ENCODE measurements at places on chromosomes 6 and 20.

DNA sequence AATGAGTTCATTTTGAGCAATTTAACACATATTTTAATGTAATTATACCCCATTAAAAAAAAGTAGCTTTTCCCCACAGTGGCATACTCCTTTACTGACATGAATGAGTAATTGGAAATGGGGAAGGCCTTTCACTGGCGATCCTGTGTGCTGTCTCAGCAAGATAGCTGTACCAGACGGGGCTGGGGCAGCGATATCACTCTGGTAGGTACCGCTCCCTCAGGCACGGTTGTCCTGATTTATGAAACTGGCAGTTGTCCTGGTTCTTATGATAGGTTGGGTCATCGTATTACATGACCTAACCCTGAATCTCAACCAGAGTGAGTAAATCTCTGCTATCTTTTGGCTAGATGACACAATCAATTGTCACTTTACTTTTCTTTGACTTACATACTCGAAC, 355.0 kb upstream of the MAP3K7 start:
- no peak for DNase-seq

- DNase-seq: peak; percentile 84
Measured at GRCh38 chr20:41136680-41137613, at the start of gene PLCG1. PLCG1 (plus strand) TSS chr20:41137543; CDS start chr20:41137642, 99 bp downstream.

GRCh38 chr6:111258615-111259088, 171.3 kb downstream of the SLC16A10 start:
- no peak for DNase-seq

- peak; percentile 47 for DNase-seq
Measured at GRCh38 chr6:36340618-36341454, 4.1 kb upstream of the BNIP5 start.

GRCh38 chr6:143286251-143286795, 164.2 kb downstream of the ADAT2 start:
- DNase-seq: no peak

DNA sequence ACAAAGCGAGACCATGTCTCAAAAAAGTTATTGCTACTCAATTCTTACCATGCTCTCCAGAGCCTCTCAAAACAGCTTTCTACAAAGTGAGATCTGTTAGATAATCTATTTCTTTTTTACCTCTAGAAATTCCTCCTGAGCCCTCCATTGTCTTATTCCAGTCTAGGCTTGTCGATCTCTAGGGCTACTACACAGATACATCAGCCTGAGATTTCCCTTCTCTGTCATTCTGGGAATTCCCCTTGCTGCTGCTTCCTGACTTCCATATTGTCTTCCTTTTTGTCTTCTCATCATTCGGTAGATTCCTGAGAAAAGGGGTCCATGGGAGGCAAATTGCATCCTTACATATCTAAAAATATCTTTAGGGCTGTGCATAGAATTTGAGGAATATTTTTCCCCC, 75.6 kb upstream of the GNRH2 start:
- no peak for DNase-seq

GRCh38 chr6:155303361-155303870, 10.9 kb downstream of the TFB1M start:
- no peak for DNase-seq

- peak; percentile 61 for DNase-seq
Measured at GRCh38 chr6:117555882-117556498, 46.3 kb downstream of the GOPC start.

DNA sequence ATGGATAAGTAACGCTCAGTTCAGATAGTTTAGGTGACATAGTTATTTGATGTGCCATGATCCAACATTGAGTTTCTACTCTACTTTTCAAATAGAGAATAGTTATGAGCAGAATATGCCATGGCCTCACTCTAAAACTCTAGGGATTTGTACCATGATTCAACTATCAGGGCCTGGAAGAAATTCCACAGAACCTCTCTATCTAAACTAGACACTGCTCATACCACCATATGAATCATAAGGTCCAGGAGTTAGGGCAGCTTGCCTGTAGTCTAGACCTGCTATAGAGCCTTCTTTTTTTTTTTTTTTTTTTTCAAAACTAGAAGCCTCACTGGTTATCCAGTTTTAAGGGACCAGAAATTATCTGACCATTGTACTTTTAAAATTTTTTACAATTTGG, 571.8 kb upstream of the IMPG1 start:
- no peak for DNase-seq

- DNase-seq: no peak
Measured at GRCh38 chr6:95601133-95601532, 23.8 kb downstream of the MANEA start.

DNA sequence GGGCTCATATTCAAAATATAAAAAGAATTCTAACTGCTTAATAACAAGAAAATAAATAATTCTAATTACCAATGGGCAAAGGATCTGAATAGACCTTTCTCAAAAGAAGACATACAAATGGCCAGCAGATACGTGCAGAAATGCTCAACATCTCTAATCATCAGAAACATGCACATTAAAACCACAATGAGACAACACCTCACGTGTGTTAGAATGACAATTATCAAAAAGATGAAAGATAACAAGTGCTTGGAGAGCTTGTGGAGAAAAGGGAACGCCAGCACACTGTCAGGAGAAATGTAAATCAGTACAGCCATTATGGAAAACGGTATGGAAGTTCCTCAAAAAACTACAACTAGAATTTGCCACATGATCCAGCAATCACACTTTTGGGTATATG, 53.6 kb downstream of the MBOAT1 start:
- no peak for DNase-seq

- no peak for DNase-seq
Measured at GRCh38 chr20:37137547-37137946, 41.6 kb upstream of the RPN2 start.

- no peak for DNase-seq
Measured at GRCh38 chr20:47206962-47207641, 149.4 kb downstream of the ZMYND8 start.

DNA sequence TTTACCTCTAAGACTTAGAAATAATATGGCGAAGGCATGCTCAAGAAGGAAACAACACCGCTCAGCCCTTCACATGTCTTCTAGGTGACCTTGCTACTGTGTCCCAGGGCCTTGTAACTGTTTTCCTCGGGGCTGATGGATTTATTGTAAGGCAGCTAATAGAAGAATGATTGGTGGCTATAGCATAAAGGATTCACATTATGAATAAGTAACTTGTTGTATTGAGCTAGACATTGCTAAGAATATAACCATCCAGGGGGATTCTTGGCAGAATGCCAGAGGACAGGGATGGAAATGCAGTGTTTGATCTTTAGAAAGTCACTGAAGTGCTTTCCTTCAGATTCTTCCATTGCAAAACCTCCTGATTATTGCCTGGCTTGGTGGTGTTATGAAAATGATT, 54.9 kb downstream of the PLEKHG1 start:
- no peak for DNase-seq

- DNase-seq: no peak
Measured at GRCh38 chr20:38271608-38272120, 11.1 kb upstream of the KIAA1755 start.

DNA sequence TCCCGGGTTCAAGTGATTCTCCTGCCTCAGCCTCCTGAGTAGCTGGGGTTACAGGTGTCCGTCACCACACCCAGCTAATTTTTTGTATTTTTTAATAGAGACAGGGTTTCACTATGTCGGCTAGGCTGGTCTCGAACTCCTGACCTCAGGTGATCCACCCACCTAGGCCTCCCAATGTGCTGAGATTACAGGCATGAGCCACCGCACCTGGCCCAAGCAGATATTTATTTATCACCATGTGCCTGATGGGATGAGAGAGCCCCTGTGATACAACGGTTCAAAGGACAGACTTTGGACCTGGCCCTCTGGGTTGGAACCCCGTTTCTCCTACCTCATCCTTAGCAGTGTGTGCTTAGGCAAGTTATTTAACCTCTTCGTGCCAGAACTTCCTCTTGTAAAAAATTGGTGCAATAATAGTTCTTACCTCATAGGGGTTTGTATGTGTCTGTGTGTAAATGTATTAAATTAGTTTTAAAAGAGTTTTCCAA, 19.2 kb upstream of the STK38 start:
- DNase-seq: no peak

DNA sequence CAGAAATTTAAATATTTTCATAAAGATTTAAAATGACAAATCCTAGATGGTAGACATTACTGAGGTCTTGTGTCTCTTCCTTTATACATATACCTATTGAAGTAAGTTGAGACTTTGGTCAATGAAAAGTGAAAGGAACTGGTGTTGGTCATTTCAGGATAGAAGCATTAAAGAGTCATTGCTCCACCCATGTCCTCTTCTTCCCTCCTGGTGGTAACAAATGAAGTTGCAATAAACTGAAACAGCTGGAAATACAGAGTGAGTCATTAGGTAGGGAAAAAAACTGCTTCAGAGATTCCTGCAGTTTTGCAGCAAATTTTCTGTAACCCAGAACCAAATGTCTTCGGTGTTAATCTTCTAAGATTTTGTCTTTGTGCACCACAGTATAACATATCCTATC, 448.0 kb downstream of the EYS start:
- no peak for DNase-seq

- no peak for DNase-seq
Measured at GRCh38 chr6:33850296-33850695, 46.5 kb upstream of the MLN start.

DNA sequence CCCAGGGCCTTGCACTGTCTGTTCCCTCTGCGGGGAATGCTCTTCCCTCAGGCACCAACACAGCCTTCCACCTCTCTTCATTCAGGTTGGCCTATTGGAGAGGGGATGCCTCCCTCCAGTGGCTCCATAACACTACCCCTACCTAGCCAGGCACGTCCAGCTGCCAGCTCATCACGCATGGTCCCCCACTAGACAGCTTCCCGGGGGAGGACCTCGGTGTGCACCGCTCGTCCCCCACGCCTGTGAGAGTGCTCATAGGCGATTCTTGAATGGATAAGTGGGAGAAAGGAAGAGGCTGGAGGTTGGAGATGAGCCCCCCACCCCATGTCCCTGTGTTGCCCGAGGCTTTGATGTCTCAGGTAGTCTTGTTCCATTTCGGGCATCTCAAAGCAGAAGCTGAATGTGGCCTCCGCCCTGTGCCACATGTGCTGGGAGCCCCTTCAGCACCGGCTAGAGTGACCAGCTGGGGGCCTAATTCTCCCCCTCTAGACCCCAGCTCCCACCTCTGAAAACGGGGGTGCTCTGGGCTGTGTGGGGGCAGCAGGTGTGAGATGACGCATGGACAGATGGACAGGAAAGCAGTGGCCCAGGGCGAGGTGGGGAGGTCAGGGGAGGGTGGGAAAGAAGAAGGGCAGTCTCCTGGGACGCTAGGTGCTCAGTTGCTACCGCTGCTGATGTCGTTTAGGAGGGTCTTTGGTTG, 333.0 kb downstream of the TAF4 start:
- no peak for DNase-seq

DNA sequence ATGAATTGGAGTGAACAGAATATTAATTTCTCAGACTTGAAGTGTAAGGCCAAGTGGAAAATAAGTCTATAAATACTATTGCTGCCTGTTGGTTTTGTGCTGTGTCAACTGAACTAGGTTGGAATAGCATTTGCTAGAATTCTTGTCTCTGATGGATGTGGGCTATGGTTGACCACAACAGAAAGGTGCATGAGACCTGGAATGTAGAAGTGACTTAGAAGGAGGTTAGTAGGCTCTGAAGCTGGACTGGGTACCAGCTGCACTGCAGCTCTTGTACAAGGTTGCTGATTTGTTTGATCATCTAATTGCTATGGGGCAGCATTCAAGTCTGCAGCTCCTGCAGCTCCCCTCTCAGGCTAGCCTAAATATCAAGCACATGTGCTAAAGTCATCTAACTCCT, 479.0 kb upstream of the NRSN1 start:
- no peak for DNase-seq

- DNase-seq: no peak
Measured at GRCh38 chr6:121616406-121616805, 181.0 kb downstream of the GJA1 start.

- no peak for DNase-seq
Measured at GRCh38 chr6:125867483-125867942, 76.8 kb downstream of the NCOA7 start.

GRCh38 chr6:69719602-69720193, 77.1 kb downstream of the LMBRD1 start:
- peak; percentile 25 for DNase-seq

DNA sequence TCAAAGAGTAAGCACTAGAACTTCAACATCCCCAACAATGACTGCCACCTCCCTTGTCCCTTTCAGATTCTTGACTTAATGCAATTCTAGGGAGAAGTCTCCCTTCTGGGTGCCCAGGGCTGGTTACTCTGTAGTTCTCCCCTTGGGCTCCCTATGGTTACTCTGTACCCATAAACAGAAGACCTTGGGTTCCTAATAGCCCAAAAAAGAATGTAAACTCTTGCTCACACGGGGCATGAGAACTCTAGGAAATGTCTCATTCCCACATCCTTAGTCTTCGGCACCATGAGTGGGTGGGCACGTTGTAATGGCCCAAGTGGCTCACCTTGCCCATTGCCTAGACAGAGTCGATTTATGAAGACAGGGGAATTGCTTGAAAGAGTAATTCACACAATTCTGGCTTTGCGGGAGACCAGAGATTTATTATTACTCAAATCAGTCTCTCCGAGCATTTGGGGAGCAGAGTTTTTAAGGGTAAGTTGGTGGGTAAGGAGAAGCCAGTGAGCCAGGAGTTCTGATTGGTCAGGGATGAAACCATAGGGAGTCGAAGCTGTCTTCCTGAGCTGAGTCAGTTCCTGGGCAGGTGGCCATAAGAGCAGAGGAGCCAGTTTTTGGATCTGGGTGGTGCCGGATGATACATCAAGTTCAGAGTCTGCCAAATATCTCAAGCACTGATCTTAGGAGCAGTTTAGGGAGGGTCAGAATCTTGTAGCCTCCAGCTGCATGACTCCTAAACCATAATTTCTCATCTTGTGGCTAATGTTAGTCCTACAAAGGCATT, 61.2 kb upstream of the SIRPG start:
- peak; percentile 34 for DNase-seq

- no peak for DNase-seq
Measured at GRCh38 chr6:7100072-7100752, 7.5 kb upstream of the RREB1 start.

GRCh38 chr6:157978021-157978783, 3.5 kb upstream of the SYNJ2 start:
- DNase-seq: no peak

- no peak for DNase-seq
Measured at GRCh38 chr6:44263354-44264100, 1.8 kb downstream of the NFKBIE start.

GRCh38 chr6:122363769-122364483, 35.5 kb upstream of the HSF2 start:
- DNase-seq: no peak

DNA sequence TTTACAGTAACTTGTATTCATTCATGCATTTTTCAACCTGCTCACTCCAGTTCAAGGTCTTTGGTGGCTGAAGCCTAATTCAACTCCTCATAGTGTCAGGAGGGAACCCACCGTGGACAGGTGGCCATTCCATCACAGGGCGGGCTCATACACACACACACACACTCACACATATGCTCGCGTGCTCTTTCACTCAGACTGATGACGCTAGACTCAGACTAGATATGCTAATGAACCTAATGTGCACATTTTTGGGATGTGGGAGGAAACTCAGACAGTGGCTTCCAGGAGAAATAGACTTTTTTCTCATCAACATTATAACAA, 56.7 kb downstream of the TRIM27 start:
- no peak for DNase-seq

GRCh38 chr20:57388953-57389694, 2.1 kb upstream of the RBM38 start:
- DNase-seq: peak; percentile 60

- no peak for DNase-seq
Measured at GRCh38 chr20:17806739-17807441, 107.1 kb downstream of the BANF2 start.

GRCh38 chr20:63432577-63433325, 39.7 kb downstream of the KCNQ2 start:
- DNase-seq: no peak

Measured in pons (tissue), 1 donor.